Left lung (tissue), 14 donors: ENCODE measurements at places on chromosomes 1 and 21. TPM values are rescaled to one million over a fixed set of nuclear protein-coding genes. Genes with fewer than 3 reads are reported as not detected.

Gene SYT14
- polyA plus RNA-seq, result 0.20 TPM

GRCh38 chr1:98437540-98437939, 224.0 kb upstream of the SNX7 start:
- no peak for DNase-seq

- DNase-seq, result no peak
Observed at GRCh38 chr21:45243603-45244002, 44.1 kb downstream of the POFUT2 start.

Gene KRTAP7-1
- polyA plus RNA-seq, result not detected

- DNase-seq, result no peak
Observed at GRCh38 chr1:53467391-53467790, 8.2 kb downstream of the DMRTB1 start.

DNA sequence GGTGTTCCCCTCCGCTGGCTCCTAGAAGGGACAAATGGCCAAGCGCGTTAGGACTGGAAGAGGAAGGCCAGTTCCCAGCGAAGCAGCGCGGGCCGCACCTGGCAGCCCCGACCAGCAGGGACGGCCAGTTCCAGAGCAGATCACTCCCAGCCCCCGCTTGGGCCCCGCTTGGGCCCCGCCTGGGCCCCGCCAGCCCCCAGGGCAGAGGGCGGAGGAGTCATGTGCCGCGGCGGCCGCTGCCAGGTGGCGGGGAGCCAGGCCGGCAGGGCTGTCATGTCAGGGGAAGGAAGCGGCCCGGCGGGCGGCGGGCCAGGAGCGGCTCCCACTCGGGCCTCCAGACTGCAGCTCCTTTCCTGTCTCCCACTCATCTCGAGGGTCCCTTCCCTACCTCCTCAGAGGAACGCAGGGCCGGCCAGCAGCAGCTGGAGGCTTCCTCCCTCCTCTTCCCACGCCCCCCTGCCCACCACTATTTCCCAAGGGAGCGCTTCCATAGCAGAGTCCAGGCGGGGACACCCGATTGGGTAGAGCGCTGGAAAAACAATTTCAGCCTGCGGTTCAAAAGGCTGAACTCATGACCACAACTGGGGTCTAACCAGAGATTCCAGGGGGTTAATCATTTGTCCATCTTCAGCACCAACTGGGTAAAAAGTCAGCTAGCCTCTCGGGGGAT, 16.5 kb downstream of the ZNF697 start:
- peak; percentile 72 for DNase-seq

- DNase-seq, result peak; percentile 31
Observed at GRCh38 chr1:151513626-151514121, 2.5 kb downstream of the CGN start.

GRCh38 chr1:40014812-40015594, 25.5 kb upstream of the CAP1 start:
- DNase-seq, result no peak

Gene SLC25A34
- polyA plus RNA-seq, result 4.4 TPM

Gene PLEKHN1
- 0.59 TPM for polyA plus RNA-seq

Gene CHODL
- polyA plus RNA-seq, result 2.9 TPM

DNA sequence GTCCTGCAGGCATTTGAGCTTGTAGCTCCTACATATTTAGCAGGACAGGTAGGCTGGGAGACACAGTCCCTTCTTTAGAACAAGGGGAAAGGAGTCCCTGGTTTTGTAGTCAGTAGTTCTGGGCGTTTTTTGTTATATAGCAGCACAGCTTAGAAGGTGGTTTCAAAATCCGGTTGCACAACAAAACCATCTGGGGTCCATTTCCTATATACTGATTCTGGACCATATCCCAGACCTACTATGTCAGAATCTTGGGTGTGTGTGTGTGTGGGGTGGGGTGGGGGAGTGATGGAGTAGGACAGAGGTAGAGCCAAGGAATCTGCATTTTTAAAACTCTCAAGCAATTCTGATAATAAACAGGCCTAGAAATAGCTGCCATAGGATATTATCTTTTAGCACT, 21.6 kb downstream of the METTL13 start:
- DNase-seq, result peak; percentile 37

DNA sequence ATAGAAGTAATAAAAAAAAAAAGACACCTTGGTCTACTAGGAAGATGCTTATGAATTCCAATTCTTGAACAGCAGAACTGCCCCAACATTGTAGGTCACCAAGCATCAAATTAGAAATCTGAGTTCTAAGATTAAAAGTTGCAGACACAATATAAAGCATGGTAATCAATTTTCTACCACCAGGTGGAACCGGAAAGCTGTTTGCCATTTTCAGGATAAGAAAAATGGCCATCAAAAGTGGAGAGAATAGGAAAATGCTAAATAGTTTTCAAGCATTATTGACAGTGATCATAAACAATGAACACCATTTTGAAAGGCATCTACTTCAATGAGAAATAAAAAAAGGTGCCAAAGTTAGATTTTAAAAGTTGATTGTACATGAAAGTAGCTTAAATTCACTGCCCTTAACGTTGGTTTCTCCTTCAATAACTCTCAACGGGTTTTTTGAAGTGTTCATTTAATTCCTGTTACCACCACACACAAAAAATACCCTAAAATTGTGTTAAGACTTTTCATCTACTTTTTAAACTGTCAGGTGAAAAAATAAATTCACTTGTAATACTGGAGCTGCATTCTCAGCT, 252.9 kb downstream of the KCNT2 start:
- DNase-seq, result no peak

Gene HEYL
- 31.1 TPM for polyA plus RNA-seq

- no peak for DNase-seq
Observed at GRCh38 chr1:156336242-156336641, 1.9 kb downstream of the CCT3 start.

DNA sequence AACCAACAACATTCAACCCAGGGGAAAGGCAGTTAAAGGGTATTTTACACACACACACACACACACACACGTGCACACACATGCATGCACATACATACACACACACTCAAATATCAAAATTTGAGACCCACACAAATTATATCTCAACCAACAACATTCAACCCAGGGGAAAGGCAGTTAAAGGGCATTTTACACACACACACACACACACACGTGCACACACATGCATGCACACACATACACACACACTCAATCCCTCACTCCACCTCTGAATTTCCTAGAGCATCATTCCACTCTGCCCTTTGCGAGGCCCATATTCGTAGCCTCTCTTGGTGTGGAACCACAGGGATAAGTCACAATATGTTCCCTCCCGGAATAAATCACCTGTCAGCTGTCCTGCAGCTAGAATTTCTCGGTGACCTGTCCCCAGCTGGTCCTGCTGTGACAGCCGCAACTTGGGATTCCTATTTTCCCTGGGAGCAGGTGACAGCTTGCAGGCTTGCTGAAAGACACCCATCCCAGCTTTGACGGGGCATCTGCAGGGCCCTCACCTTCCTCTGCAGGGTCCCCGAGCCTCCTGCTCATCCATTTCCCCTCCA, 122.7 kb downstream of the PSMG1 start:
- DNase-seq, result no peak

- peak; percentile 17 for DNase-seq
Observed at GRCh38 chr1:221998186-221998612, 256.3 kb upstream of the DUSP10 start.

DNA sequence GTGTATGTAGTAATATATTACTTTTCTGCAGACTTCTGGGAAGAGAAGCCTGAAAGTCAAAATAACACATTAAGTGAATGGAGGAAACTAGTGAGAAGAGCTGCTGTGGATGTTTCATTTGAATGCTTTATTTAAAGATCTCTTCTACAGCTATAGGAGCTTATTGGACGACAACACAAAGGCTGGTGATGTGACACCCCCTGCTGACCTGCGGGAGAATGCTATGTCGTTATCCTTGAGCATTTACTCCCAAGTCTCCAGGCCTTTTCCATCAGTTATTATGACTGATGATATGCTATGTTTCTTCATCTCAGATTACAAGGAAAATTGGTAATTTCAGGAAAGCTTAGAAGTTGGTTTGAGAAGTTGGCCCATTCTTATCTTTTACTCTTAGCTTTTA, 22.3 kb upstream of the PLA2G4A start:
- DNase-seq, result no peak
